ENCODE measurements at places on chromosomes 2 and 18.

- DNase-seq, result no peak
These were observed 232.9 kb downstream of the GULP1 start for GRCh38 chr2:188524519-188525113.

- DNase-seq, result no peak
These were observed at the start of gene MATN3 for GRCh38 chr2:20012282-20013125. Gene MATN3, minus strand, starts transcription at chr2:20012668. Its CDS starts 37 bp downstream, at chr2:20012631.

- no peak for DNase-seq
These were observed 21.0 kb downstream of the MAL start for GRCh38 chr2:95046371-95047112.

- no peak for DNase-seq
These were observed 151.8 kb upstream of the UNC80 start for GRCh38 chr2:209619782-209620181.

GRCh38 chr18:6414118-6414722 is 491 bp downstream of the L3MBTL4 start:
- DNase-seq, result no peak

DNA sequence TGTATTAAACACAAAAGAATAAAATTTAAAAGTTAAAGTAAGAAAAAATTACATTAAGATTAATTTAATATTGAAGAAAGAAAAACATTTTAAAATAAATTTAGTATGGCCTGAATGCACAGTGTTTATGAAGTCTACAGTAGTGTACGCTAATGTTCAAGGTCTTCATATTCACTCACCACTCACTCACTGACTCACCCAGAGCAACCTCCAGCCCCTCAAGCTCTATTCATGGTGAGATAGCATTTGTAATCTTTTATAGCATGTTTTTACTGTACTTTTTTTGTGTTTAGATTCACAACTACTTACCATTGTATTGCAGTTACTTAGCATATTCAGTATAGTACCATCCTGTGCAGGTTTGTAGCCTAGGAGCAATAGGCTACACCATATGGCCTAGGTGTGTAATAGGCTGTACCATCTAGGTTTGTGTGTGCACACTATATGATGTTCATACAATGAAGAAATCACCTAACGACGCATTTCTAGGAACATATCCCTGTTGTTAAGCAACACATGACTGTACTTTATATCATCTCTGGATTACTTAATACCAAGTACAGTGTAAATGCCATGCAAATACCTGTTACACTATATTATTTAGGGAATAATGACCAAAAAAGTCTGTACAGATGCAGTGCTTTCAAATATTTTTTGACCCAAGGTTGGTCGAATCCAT is 144.0 kb upstream of the IL1R2 start:
- no peak for DNase-seq
